ENCODE measurements at places on chromosomes 16 and 17.

GRCh38 chr17:52790359-52790955, 631.9 kb upstream of the CA10 start:
- DNase-seq, result no peak

- no peak for DNase-seq
Observed at GRCh38 chr17:74920306-74920620, 2.8 kb downstream of the USH1G start.

GRCh38 chr17:10931133-10931532, 93.2 kb upstream of the PIRT start:
- no peak for DNase-seq

DNA sequence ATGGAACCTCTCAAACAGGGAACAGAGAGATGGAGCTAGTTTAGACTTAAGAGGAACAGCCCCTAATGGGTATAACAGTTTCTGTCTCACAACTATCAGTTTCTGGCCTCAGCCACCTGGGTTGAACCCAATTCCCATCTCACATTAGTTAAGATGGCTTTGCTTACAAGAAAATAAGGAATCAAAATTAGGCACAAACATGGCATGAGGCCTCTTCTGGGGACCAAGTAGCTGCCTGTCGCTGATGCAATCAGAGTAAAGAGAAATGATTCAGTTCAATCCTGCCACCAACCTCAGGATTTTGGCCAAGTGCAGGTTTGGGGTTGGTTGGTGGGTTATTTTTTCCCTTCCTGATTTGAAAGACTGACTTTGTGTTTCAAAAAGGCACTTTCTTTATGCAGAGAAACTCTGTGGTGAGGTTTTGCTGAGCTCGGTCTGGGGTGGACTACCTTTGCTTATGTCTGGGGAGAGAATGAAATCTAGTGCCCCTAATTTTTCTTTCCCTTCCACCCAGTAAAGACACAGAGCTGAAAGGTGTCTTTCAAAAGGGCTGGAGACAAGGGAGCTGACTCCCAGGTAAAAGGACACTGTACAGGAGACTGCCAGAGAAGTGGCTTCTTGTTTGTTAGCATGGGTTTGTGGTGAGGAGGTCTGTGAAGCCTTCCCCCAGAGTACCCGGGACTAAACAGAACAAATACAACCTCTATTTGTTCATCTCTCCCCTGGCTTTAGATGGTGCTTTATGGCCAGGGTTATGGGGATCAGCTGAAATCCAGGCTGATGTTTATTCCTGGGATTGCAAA, 44.8 kb upstream of the NFAT5 start:
- no peak for DNase-seq

GRCh38 chr17:233473-233941, 52.1 kb upstream of the DOC2B start:
- DNase-seq, result no peak
